ENCODE measurements at places on chromosomes 6 and 20.

GRCh38 chr6:161056451-161056850, 64.9 kb downstream of the MAP3K4 start:
- no peak for DNase-seq

DNA sequence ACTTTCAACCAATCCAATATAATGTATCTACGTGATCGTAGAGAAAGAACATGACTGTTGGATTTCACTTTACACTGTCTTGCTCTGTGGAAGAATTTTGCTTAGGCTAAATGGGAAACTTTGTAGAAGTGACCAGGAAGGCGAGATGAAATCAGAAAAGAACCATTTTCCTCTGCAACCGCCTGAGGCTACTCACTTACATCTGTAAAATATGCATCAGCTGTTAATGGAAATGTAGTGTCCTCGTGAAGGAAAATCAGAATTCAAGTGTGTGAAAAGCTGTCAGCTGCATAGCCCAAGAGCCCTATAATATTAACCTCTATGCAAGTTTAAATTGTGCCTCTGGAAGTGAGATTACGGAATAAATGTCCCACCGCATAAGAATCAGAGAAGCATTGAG, 277.9 kb downstream of the C6orf118 start:
- DNase-seq = no peak

DNA sequence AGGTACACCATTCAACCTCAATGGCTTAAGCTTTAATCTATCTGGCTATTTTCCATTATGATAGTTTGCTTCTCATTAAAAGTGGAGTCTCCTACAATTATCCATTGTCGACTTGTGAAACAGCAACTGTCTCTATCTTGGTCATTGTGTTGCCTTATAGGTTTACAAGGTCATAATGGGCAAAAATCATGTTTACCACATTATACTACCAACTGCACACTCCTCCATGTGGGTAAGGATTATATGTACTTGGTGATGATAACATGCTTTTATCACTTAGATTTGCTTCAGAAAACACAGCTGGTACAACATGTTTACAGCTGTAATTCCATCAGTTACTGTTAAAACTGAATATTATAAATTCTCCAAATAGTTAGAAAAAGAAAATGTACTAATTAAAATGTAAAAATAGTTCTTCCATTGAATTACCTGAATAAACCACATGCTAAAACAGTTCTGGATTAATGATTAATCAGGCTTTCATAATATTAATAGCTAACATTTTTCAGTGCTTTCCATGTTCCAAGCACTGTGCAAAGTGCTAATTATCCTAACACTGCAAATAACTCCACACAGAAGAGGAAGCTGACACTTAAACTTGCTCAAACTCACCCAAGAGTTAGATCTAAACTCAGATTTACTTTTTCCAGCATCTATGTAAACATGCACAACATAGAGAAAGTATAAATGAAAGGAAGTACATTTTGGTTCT, 96.7 kb downstream of the OGFRL1 start:
- no peak for DNase-seq

DNA sequence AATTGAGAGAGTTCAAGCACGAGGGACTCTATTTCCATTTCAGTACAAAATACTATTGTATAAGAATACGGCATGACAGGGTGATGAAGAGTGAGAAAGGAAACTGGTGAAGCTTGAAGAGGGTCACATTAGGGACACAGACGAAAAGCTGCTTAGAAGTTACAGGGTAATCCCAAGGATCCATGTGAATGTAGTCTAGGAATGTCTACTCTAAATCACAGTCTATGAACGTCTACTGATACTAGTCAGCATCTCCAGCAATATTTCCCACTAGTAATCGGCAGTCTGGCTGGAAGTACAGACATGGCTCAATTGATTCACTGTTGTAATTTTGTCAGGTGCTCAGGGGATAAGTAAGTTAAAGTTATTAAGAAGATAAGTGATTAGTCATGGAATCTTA, 156.4 kb downstream of the ASCC3 start:
- no peak for DNase-seq

- no peak for DNase-seq
Observed at GRCh38 chr6:168494726-168495125, 53.7 kb downstream of the SMOC2 start.

- DNase-seq = peak; percentile 56
Observed at GRCh38 chr20:41664584-41664983, 46.4 kb upstream of the CHD6 start.

Data from Kasumi-1 (cell line).